ENCODE measurements at places on chromosomes 1 and 21.

GRCh38 chr1:6653436-6654290 is 29.0 kb downstream of the THAP3 start:
- no peak for DNase-seq

- DNase-seq = no peak
These were observed 59.6 kb downstream of the HSF2BP start for GRCh38 chr21:43599728-43600127.

DNA sequence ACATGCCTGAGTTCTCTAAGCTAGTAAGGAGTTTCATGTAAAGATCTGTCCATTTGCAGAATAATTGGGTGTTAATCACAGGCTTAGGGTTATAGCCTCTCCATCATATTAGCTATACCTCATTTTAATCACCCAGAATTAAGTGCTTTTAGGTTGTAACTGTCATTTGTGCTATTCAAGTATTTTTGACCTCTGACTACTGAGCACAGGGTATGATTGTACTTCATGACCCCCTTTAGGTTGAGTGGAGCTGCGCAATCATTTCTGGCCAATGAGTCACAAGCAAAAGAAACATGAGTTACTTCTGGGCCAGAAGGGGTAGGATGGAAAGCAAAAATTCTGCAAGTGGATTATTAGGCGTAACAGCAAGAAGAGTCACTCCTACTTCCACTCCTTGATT is 8.4 kb upstream of the SNX7 start:
- DNase-seq = no peak

DNA sequence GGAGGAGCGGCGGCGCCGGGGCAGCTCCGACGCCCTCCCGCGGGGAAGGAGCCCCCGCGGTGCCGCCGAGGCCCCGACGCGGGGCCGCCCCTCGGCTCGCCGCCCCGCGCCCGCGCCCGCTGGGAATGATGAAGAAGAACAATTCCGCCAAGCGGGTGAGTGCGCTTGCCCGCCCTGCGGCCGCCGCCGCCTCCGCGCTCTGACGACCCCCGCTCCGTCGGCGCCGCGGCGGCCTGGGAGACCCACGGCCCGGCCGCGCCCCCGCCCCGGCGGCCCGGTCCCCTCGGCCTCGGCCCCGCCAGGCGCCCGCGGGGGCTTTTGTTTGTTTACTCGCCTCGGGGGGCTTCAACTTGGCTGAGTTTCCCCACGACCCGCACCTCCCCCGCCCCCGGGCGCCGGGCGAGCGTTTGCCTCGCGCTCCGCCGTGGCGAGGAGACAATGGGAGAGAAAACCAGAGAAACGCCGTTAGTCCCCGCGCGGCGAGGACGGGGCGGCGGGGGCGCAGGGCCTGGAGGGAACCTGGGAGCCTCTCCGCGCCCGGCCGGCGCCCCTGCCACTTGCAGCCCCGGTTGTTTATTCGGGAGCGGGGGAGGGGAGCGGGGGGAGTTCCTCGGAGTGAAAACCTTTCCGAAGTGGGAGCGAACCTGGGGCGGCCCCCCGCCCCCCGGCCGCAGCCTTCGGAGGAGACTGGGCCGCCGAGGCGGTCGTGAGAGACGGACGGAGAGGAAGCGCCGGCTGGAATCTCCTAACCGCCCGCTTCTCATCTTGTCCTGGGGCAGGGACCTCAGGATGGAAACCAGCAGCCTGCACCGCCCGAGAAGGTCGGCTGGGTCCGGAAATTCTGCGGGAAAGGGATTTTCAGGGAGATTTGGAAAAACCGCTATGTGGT is 661 bp downstream of the PLEKHO1 start:
- no peak for DNase-seq

DNA sequence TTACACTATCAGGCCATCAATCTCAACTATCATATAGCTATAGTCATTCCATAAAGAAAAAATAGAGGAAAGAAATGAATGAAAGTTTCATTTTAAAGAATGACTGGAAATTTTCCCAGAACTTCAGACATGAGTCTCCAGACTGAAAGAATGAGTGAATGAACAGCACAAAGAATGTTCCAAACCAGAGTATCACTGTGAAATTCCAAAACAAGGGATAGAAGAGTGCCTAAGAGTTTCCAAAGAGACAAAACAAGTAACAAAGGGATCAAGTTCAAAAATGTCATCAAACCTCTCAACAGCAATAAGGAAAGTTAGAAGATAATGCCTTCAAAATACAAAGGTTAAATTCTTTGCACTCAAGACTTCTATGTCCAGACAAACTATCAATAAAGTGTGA is 114.9 kb downstream of the DENND1B start:
- no peak for DNase-seq

All from NCI-H446 (cell line).